ENCODE measurements at places on chromosomes 4 and X. TPM values are rescaled to one million over a fixed set of nuclear protein-coding genes. Genes with fewer than 3 reads are reported as not detected.

DNA sequence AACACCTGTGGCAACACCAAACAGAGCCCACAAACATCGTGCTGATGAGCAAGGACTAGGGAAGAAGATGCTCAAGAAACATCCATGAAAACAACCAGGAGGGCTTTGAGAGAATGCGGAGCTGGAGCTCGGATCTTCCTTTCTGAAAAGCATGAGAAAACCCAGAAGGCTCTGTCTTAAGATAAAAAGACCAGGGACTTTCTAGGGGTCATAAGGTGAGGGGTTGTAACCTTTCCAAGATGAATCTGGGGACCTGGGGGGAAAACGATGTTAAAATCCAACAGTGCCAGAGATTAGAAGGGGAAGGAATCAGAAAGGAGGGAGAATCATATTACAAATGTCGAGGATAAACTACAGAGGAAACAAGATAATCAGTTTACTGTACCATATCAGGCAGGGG, 10.1 kb downstream of the GK2 start:
- no peak overlapping the region for H3K27ac ChIP-seq
- H3K4me1 ChIP-seq, result no peaks in the 10 kb centered on the region
- no peaks in the 10 kb centered on the region for H3K27me3 ChIP-seq
- no peak for DNase-seq
- H3K36me3 ChIP-seq, result no peaks in the 10 kb centered on the region
- H3K4me3 ChIP-seq, result no peak overlapping the region

DNA sequence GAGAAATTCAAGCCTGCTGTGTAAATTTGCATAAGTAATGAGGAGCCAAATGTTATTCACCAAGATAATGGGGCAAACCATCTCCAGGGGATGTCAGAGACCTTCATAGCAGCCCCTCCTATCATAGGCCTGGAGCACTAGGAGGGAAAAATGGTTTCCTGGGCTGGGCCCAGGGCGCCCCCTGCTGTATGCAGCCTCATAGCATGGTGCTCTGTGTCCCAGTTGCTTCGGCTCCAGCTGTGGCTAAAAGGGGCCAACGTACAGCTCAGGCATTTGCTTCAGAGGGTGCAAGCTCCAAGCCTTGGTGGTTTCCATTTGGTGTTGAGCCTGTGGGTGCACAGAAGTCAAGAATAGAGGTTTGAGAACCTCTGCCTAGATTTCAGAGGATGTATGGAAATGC, 859.3 kb downstream of the RPA4 start:
- no peaks in the 10 kb centered on the region for H3K36me3 ChIP-seq
- H3K27ac ChIP-seq, result no peak overlapping the region
- no peaks in the 10 kb centered on the region for H3K4me1 ChIP-seq
- DNase-seq, result no peak
- no peak overlapping the region for H3K4me3 ChIP-seq

GRCh38 chr4:144318797-144319196, 178.3 kb upstream of the GYPA start:
- no peaks in the 10 kb centered on the region for H3K27me3 ChIP-seq
- DNase-seq, result no peak
- no peaks in the 10 kb centered on the region for H3K36me3 ChIP-seq
- H3K4me1 ChIP-seq, result no peaks in the 10 kb centered on the region
- H3K27ac ChIP-seq, result no peak overlapping the region

The RENBP gene
- 22.9 TPM for total RNA-seq

The CNGA1 gene
- total RNA-seq, result 3.4 TPM

The USP46 gene
- 16.9 TPM for total RNA-seq
